Stimulated activated effector memory CD8-positive, alpha-beta T cell treated with anti-CD3 and anti-CD28 coated beads, Interleukin-12 subunit alpha, Interleukin-12 subunit beta, amount 100 ng/mL, for 72 hours (primary cell): ENCODE measurements at places on chromosomes 7 and 10.
A peak's percentile ranks its signal among the peaks of the same experiment; 100 is the strongest.

GRCh38 chr10:113161066-113161465 lies 211.0 kb downstream of the TCF7L2 start:
- DNase-seq = no peak

GRCh38 chr7:47578579-47579270 lies 3.2 kb downstream of the TNS3 start:
- no peak for DNase-seq

DNA sequence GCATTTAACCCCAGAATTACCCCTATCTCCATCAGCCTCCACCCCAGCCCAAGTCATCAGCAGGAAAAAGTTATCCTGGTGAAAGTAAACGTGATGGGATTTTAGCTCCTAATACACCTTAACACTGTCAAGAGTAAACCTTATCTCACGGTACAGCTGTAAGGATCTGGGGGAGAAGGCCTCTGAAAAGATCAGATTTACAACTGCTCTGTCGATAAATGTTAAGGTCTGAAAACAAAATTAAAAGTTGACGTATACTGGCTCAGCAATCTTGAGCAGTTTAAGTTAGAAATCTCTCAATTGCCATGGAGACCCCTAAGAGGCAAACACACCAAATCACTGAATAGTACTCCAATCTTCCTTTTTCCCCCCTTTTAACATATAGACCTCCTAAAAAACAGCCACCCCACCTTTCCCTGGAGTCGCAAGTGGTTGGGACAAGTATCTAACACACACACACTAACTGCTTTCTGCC lies 6.1 kb downstream of the SKAP2 start:
- DNase-seq = no peak

DNA sequence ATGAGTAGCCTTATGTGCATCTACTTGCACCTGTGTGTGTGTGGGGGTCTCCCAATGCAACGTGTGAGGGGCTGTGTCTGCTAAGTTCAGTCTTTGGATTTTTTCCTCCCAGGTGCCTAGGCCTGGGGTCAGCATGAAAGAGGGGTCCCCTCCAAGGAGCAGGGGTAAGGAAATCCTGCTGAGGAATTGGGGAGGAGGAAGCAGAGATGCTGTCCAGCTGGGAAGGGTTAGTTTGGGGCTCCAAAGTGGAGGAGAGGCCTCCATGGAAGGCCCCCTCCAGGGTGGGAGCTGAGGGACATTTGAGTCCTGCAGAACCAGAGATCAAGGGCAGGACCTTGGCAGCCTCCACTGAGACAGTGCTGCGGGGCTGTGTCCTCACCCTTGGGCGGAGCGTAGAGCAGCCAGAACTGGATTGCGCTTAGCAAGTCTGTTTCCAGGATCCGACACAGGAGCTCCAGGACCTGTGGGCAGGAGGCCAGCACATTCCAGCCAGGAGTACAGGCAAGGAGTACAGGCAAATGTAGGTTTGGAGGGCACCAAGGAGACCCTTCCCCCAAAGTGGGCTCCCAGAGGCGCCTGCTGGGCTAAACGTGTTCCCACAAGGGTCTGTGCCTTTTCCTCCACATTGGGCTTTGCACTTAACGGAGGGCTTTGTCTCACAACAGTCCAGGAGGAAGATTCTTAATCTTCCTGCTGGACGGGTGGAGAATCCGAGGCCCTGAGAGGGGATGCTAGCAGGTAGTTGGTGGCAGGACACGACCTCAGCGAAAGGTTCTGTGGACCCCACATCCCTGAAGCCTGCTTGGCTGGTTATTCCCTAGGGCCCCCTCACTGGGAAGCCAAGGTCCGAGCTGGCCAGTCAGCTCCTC lies 10.1 kb downstream of the TBATA start:
- no peak for DNase-seq

GRCh38 chr10:24897326-24897926 lies 55.0 kb downstream of the PRTFDC1 start:
- DNase-seq = no peak

- DNase-seq = peak; percentile 34
Observed at GRCh38 chr10:73991884-73992245, 6.1 kb upstream of the VCL start.

GRCh38 chr10:73478636-73479035 lies 17.2 kb downstream of the PPP3CB start:
- DNase-seq = no peak

DNA sequence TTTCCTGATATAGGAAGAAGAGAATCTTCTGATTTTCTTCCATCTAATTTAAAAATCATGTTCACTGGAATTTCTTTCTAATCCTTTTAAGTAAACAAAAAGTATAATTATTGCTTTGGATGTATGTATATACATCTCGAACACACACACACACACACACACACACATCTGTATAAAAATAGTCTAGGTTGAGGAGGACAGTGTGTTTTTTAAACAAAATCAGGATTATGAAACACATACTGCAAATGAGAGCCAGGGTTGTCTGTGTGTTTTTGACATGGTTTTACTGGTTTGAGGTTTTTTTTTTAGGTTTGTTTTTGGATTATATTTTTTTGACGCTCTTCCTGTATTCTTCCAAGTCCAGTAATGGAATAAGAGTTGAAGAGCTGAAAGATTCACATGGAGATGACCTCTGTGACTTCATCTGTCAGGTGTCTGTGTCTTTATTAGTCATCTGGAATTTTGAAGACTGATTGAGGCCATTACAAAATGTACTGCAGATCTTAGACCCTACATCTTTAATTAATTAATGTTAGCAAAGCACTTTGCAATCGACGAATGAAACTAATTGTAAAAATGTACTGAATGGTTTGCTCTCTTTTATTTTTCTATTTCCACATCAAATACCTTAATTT lies 237.1 kb downstream of the SUGCT start:
- DNase-seq = no peak

DNA sequence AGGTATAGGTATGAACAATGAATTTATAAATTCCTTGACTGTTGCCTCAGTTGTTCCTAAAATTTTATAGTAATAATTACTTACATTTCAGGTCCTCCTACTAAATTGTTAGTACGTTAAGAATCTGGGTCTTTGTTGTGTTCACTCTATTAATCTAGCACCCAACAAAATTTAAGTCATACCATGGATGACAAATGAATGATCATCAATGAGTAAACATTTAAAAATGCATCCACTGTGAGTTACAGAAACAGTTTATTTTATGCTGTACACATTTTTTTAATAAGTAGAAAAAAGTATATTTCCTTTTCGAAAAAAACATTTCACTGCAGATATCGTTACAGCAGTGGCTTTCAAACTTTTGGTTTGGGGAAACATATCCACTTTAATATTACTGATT lies 265.2 kb downstream of the PCLO start:
- no peak for DNase-seq

- no peak for DNase-seq
Observed at GRCh38 chr10:98208925-98209324, 59.1 kb downstream of the LOXL4 start.

GRCh38 chr7:1823376-1824150 lies 153.5 kb downstream of the ELFN1 start:
- no peak for DNase-seq

DNA sequence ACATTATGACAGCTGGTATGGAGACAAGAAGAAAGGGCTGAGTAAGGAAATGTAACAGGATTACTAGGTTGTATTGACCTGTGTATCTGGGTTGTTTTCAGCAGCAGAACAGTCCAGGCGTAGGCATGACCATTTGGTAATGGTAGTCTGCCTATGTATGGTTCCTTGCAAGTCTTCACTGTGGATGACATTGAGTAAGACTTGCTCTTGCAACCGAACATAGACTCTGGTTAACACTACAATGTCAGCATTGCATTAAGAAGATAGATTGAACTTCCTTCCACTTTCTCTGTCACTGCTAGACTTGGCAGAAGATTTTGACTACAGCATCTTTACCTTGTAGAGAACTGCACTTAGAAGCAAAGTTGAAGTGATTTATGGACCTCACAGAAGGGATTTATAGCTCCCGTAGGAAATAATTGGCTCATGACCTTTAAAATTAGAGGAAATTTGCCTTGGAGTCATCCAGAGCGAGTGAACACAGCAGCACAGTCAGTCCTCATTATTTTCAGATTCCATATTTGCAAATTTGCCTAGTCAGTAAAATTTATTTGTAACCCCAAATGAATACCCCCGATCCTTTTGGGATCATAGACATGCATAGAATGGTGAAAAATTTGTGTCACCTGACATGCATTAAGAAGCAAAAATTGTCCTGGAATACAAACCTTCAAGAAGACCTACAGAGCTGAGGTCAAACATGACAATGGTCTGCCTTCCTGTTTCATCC lies 79.6 kb upstream of the STRIP2 start:
- no peak for DNase-seq

DNA sequence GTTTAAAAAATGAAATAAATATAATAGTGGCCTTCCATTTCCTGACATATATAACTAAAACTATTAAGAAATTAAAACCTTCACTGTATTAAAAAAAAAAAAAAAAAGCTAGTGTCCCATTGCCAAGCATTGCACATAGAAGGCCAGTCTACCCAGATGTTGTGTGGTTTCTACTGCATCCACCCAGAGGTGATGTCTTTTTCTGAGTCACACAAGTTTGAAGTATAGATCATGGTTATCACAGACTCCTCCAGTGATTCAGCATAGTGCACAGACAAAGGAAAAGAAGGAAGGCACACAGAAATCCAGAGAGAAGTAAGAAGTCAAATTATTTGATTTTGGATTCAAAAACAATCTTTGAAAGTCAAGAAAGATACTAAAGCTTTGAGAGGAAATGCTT lies 429.0 kb downstream of the ETV1 start:
- DNase-seq = no peak

DNA sequence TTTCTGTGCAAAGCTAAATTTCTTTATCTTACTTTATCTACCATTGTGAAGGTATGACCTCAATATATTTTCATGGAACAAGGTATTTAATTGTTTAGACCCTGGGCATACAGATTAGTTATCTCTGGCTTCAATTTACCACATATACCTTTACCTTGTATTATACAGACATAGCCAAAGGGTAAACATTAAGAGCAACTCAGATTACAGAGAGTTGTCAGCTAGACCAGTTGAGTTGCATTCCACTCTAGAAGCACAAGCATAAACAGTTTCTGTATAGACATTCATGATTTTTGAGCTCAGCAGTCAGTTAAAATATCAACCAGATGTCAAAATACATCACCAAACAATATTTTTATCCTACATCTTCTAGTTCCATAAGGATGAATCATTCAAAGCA lies 857.3 kb upstream of the ZWINT start:
- DNase-seq = no peak

DNA sequence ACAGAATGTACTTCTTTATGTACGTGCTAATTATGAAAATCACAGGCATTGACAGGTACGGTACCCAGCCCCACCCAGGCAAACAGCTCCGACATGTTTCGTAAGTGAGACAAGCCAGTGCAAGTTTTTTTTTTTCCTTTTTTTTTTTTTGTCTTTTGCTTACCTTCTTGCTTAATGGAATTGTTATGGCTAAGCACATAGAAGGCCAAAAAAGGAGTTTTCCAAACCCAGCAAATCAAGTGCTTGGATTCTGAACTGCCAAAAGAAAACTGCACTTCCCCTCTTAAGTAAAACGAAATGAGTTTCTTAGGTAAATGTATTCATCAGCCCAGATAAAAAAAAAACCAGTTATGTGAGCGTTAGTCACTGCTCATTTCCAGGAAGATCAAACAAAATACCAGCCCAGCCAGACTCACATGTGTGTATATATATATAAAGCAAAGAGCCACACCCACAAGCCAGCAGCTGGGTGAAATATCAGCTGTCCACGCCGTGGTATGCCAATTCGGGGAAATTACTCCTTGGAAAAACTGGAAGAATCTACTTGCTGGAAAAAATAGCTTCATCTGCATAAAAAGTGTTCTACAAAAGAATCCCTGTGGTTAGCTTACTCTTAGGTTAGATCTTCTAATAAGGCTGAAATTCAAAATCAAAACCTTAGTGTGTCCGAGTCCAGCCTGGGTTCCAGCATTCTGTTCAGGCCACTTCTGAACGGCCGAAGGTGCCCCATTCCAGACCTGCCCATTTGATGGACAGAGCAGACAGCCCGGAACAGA lies 8.0 kb downstream of the KLF6 start:
- no peak for DNase-seq

GRCh38 chr10:121947343-121948330 lies 19.8 kb upstream of the ATE1 start:
- DNase-seq = no peak

DNA sequence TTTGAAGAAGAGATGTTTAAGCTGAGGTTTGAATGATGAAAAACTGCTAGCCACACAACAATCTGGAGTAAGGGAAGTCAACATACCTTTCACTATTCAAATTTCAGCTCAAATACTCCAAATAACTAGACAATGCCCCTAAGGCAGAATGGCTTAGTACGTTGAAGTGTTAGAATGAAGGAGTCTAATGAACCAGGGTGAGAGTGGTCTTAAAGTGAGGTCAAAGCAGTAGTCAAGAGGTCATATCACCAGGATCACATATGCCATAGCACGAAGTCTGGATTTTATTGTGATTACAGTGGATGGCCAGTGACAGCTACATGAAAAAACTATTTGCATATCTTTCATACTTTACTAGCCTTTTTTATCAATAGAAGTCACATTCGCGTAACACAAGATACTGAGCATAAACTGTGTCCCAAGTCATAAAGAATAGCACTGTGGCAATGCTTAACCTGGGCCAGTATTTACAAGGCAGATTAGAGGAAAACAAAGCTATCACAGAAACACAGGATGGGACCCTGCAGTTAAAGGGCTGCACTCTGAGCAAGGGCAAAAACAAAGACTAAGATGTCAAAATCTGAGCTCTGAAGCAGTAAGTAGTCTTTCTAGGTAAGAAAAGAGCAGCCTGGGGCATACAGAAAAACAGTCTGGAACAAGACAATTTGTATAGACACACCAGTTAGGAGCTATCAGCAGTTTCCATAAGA lies 61.5 kb downstream of the HYCC1 start:
- no peak for DNase-seq
